Activated B cell treated with CpG ODN at 0.5 μM for 24 hours (primary cell): ENCODE measurements at places on chromosomes 4 and X. TPM values are rescaled to one million over a fixed set of nuclear protein-coding genes. Genes with fewer than 3 reads are reported as not detected.
A peak's percentile ranks its signal among the peaks of the same experiment; 100 is the strongest.

GRCh38 chr4:85778632-85779131 is 303.7 kb downstream of the ARHGAP24 start:
- H3K36me3 ChIP-seq = peaks cover 2% of the 10 kb centered on the region
- DNase-seq = no peak
- H3K4me3 ChIP-seq = peak overlapping the region; percentile 91
- peaks cover 69% of the 10 kb centered on the region for H3K4me1 ChIP-seq
- peak overlapping the region; percentile 93 for H3K27ac ChIP-seq
- no peaks in the 10 kb centered on the region for H3K27me3 ChIP-seq

- no peaks in the 10 kb centered on the region for H3K27me3 ChIP-seq
- H3K27ac ChIP-seq = peak overlapping the region; percentile 93
- H3K36me3 ChIP-seq = peaks cover 33% of the 10 kb centered on the region
- H3K4me3 ChIP-seq = peak overlapping the region; percentile 94
- H3K4me1 ChIP-seq = peaks cover 52% of the 10 kb centered on the region
- DNase-seq = no peak
Observed at GRCh38 chr4:80071604-80072227, 1.3 kb downstream of the ANTXR2 start.

- no peak overlapping the region for H3K27ac ChIP-seq
- no peaks in the 10 kb centered on the region for H3K4me1 ChIP-seq
- H3K4me3 ChIP-seq = no peak overlapping the region
- DNase-seq = no peak
- H3K36me3 ChIP-seq = no peaks in the 10 kb centered on the region
Observed at GRCh38 chr4:127731406-127731805, 1.2 kb downstream of the SLC25A31 start.

GRCh38 chr4:188778905-188779304 is 639.7 kb downstream of the TRIML1 start:
- H3K4me3 ChIP-seq = no peak overlapping the region
- DNase-seq = no peak
- no peak overlapping the region for H3K27ac ChIP-seq
- H3K4me1 ChIP-seq = no peaks in the 10 kb centered on the region

DNA sequence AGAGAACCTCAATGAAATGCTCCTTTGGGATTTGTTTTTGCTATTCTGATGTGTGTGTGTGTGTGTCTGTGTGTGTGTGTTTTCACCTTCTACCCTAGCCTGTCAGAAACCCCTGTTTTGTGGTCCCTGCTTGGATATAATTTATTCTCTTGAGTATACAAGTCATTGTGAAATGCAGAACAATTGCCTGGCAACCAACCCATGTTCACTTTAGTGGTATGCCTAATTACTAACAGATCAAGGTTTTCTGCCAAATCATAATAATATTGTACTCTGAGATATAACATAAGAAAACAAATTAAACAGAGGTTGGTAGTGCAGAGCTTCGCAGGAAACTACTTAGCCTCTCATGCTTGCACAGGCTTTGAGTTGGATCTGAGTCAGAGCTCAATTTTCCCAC is 7.0 kb upstream of the TET2 start:
- H3K27ac ChIP-seq = no peak overlapping the region
- H3K4me3 ChIP-seq = no peak overlapping the region
- peaks cover 5% of the 10 kb centered on the region for H3K4me1 ChIP-seq

- H3K27me3 ChIP-seq = no peaks in the 10 kb centered on the region
- no peak overlapping the region for H3K4me3 ChIP-seq
- no peak for DNase-seq
- H3K4me1 ChIP-seq = no peaks in the 10 kb centered on the region
- no peak overlapping the region for H3K27ac ChIP-seq
- H3K36me3 ChIP-seq = no peaks in the 10 kb centered on the region
Observed at GRCh38 chr4:8703857-8704495, 111.4 kb downstream of the CPZ start.

The PUDP gene
- 14.0 and 15.0 TPM in 2 replicates for total RNA-seq

- no peaks in the 10 kb centered on the region for H3K27me3 ChIP-seq
- no peaks in the 10 kb centered on the region for H3K36me3 ChIP-seq
- H3K27ac ChIP-seq = no peak overlapping the region
- no peaks in the 10 kb centered on the region for H3K4me1 ChIP-seq
Observed at GRCh38 chr4:17134100-17134499, 235.7 kb upstream of the LDB2 start.

The TSR2 gene
- 35.9 and 42.4 TPM in 2 replicates for total RNA-seq

The ASB12 gene
- total RNA-seq = 0.18 TPM in 1 of 2 replicates, not detected in the other

- no peaks in the 10 kb centered on the region for H3K36me3 ChIP-seq
- H3K4me3 ChIP-seq = no peak overlapping the region
Observed at GRCh38 chr4:54716478-54717065, 58.8 kb downstream of the KIT start.

The MAMLD1 gene
- 1.2 and 1.4 TPM in 2 replicates for total RNA-seq

- DNase-seq = peak; percentile 13
- H3K4me1 ChIP-seq = peaks cover 30% of the 10 kb centered on the region
- no peaks in the 10 kb centered on the region for H3K27me3 ChIP-seq
- peak overlapping the region; percentile 78 for H3K27ac ChIP-seq
Observed at GRCh38 chrX:49878128-49878833, 1.0 kb upstream of the USP27X start.

The TKTL2 gene
- total RNA-seq = 0.11 and 0.17 TPM in 2 replicates

The GPRASP2 gene
- total RNA-seq = 0.16 and 0.34 TPM in 2 replicates

DNA sequence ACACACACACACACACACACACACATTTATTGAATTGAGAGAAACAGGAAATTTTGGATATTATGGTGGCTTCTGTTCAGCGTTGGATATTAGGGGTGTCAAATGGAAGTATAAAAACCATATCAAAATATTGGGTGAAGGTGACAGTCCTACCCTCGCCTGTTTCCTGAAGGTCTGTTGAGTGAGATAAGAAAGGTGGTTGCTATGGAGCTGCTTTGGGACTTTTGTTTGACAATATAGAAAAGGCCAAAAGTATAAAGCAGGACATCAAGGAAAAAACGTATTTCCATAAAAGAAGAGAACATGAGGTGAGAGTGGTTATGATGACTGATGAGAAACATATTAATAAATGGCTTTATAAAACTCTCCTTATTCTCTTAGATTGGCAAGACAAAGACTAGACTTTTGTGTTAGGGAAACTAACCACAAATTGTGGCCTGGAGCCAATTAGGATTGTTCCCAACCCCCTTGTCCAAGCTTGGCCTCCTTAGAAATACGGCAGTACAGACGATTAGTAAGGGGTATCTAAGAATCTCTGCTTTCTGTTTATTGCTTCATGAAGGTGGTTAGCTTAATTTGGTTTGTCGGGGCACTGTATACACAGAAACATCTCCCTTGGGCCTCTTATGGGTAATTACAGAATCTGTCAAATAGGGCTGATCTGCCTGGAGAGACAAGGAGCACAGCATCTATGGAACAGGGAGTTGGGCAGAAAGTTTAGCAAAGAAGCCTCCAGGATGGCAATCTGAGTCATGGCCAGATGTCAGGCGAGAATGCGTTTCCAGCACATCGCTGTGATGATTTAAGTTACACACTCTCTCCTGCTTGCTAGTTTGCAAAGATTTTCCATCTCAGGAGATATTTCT is 198.0 kb downstream of the CBR4 start:
- H3K27me3 ChIP-seq = peaks cover 23% of the 10 kb centered on the region
- no peak for DNase-seq
- no peak overlapping the region for H3K4me3 ChIP-seq
- H3K4me1 ChIP-seq = peaks cover 4% of the 10 kb centered on the region
- no peaks in the 10 kb centered on the region for H3K36me3 ChIP-seq
- no peak overlapping the region for H3K27ac ChIP-seq

The SOD3 gene
- not detected in 2 replicates for total RNA-seq

The SLC6A14 gene
- total RNA-seq = not detected in 2 replicates

The XG gene
- not detected in 2 replicates for total RNA-seq

GRCh38 chrX:1421433-1422134 is 29.7 kb upstream of the SLC25A6 start:
- H3K36me3 ChIP-seq = peaks cover 57% of the 10 kb centered on the region
- no peak overlapping the region for H3K27ac ChIP-seq
- no peak overlapping the region for H3K4me3 ChIP-seq
- H3K4me1 ChIP-seq = no peaks in the 10 kb centered on the region
- no peaks in the 10 kb centered on the region for H3K27me3 ChIP-seq
- no peak for DNase-seq

DNA sequence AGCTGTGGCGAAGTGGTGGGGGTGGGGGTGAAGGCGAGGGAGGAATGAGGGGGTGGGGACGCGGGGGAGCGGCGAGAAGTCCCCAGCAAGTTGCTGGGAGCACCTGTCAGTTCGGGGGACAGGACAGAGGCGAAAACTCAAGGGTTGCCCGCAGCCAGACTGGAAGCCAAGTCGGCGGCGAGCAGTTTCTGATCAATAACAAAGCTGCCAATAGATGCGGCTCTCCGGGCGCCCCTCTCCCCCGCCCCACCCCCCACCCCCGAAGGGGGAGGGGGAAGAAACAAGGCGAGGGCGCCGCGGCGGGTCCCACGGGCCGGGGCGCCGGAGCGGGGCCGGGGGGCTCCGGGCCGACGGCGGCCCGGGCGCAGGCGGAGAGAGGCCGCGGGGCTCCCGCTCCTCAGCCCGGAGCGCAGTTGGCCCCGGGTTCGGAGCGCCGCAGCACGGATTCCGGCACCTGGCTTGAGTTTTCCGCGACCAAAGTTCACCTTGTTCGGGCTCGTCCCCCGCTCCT is 379 bp downstream of the PDGFC start:
- H3K27ac ChIP-seq = no peak overlapping the region
- peaks cover 29% of the 10 kb centered on the region for H3K27me3 ChIP-seq
- DNase-seq = no peak
- H3K4me3 ChIP-seq = peak overlapping the region; percentile 29
- no peaks in the 10 kb centered on the region for H3K36me3 ChIP-seq

The MAGEA11 gene
- total RNA-seq = not detected in 2 replicates

- peak; percentile 13 for DNase-seq
- no peaks in the 10 kb centered on the region for H3K36me3 ChIP-seq
- peaks cover 12% of the 10 kb centered on the region for H3K4me1 ChIP-seq
- H3K4me3 ChIP-seq = peak overlapping the region; percentile 72
Observed at GRCh38 chrX:23952984-23953907, 45.4 kb downstream of the CXorf58 start.

The MAB21L2 gene
- total RNA-seq = not detected in 2 replicates

The PAGE4 gene
- not detected in 2 replicates for total RNA-seq

The SSX2 gene
- not detected in 2 replicates for total RNA-seq

DNA sequence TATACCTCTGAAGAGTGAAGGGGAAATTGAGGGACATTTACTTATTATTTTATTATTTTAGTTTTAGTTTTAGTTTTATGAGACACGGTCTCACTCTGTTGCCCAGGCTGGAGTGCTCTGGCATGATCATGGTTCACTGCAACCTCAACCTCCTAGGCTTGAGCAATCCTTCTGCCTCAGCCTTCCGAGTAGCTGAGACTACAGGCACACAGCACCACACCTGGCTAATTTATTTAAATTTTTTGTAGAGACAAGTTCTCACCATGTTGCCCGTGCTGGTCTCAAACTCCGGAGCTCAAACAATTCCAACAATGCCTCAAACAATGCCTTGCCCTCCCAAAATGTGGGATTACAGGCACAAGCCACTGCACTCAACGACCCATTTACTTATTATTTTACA is 68.4 kb upstream of the BMP2K start:
- H3K27ac ChIP-seq = peak overlapping the region; percentile 85
- H3K4me3 ChIP-seq = peak overlapping the region; percentile 48
- H3K36me3 ChIP-seq = peaks cover 2% of the 10 kb centered on the region
- H3K4me1 ChIP-seq = peaks cover 39% of the 10 kb centered on the region
- no peaks in the 10 kb centered on the region for H3K27me3 ChIP-seq
- DNase-seq = no peak

The PRDM8 gene
- total RNA-seq = 9.0 and 11.6 TPM in 2 replicates

GRCh38 chr4:62168681-62169080 is 968.6 kb downstream of the ADGRL3 start:
- no peak overlapping the region for H3K4me3 ChIP-seq
- no peaks in the 10 kb centered on the region for H3K27me3 ChIP-seq
- DNase-seq = no peak
- no peaks in the 10 kb centered on the region for H3K4me1 ChIP-seq

The CAPN6 gene
- total RNA-seq = not detected in 2 replicates

The LIMCH1 gene
- not detected in 2 replicates for total RNA-seq

The CLIC2 gene
- 0.44 and 0.80 TPM in 2 replicates for total RNA-seq

DNA sequence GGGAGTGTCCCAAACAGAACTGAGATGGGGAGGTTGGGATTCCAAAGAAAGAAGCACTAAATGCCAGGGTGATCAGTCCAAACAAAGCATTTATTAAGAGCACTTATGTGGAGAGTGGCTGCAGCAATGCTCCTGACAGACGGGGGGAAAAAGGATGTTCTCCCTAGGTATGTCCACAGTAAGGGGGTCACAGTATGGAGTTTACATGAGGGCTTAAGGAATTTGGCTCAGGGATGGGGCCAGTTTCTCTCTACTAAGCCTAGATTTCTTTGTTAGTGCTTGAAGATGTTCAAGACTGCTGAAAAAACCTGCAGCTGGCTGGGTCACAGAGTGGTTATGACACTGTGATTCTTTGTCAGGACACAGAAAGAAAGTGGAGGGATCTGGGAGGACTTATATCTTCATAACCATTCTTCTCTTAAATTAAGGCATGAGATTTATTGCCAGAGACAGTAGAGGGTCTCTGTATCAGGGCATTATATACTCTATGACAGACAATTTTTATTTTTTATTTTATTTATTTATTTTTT is 1468.0 kb downstream of the C4orf33 start:
- no peaks in the 10 kb centered on the region for H3K27me3 ChIP-seq
- DNase-seq = no peak
- H3K4me3 ChIP-seq = no peak overlapping the region
- H3K4me1 ChIP-seq = no peaks in the 10 kb centered on the region

The EVC gene
- 0.16 and 0.76 TPM in 2 replicates for total RNA-seq

DNA sequence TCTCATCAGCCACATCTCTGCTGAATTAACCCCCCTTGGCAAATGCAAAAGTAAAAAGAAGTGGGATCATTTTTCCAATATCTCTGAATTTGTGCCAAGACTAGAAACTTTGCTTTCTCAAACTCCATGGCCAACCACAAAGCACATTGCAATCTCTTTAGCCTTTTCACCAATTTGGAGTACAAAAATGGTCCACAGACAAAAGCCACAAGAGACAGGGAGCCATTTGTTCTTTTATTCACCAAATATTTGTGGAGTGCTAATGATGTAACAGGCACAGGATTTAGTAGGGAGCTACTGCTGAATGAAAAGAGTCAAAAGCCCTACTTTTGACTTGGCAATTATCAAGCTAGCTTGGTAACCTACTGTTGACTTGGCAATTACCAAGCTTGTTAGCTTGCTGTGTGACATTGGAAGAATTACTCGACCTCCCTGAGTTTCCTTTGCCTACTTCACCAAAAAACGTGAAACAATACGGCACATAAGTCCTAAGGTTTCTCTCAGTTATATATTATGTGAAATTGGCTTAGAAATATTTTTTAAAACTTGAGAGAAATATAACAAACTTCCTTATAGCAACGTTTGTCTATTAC is 97.1 kb upstream of the KLF3 start:
- no peaks in the 10 kb centered on the region for H3K36me3 ChIP-seq
- no peaks in the 10 kb centered on the region for H3K4me1 ChIP-seq
- H3K27me3 ChIP-seq = no peaks in the 10 kb centered on the region
- no peak overlapping the region for H3K27ac ChIP-seq
- DNase-seq = no peak

The ARFIP1 gene
- total RNA-seq = 16.8 and 19.5 TPM in 2 replicates

GRCh38 chrX:77426811-77427210 is 20.4 kb upstream of the FGF16 start:
- DNase-seq = no peak
- peaks cover 2% of the 10 kb centered on the region for H3K4me1 ChIP-seq
- H3K27ac ChIP-seq = no peak overlapping the region
- H3K4me3 ChIP-seq = no peak overlapping the region
